Common myeloid progenitor, CD34-positive (primary cell): ENCODE measurements at places on chromosomes 6 and 20.

DNA sequence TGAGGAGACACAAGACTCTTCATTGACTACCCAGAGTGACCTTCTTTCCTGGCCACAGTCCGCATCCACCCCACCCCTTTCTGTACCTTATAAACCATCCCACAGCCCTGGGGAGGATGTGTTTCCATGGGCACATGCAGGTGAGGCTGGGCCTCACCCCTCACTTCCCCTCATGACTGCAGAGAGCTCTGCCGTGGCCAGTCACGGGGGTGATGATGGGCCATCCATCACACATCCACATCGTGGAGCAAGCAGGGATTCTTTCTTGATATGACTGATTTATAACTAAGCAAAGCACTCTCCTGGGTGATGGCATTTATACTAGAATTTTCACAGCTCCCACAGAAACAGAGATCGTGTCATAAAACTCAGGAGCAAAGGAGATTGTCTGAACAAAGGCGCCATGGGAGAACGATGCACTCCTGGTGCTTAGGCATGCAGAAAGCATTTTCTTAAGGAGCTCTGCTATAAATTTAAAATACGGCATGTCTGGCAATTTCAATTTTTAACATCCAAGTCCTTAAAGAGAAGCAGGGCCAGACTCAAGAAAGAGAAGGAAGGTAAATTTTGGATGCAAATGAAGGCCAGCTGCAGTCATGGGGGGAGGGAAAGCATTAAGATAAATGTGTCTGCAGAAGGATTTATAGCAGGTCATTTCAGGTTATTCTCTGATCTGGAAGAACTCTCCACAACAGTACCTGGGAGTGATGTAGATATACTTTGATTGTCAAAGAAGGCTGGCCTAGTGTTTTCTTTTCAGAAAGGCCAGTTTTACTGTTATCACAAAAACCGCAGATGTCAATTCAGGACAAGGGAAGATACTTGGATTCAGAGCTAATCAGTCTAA, 777.0 kb downstream of the C6orf118 start:
- DNase-seq: no peak

GRCh38 chr20:1854246-1854645, 41.0 kb upstream of the SIRPA start:
- no peak for DNase-seq

- no peak for DNase-seq
Measured at GRCh38 chr6:81777586-81778268, 25.2 kb upstream of the TENT5A start.

- DNase-seq: no peak
Measured at GRCh38 chr6:139858429-139858828, 484.0 kb upstream of the CITED2 start.

DNA sequence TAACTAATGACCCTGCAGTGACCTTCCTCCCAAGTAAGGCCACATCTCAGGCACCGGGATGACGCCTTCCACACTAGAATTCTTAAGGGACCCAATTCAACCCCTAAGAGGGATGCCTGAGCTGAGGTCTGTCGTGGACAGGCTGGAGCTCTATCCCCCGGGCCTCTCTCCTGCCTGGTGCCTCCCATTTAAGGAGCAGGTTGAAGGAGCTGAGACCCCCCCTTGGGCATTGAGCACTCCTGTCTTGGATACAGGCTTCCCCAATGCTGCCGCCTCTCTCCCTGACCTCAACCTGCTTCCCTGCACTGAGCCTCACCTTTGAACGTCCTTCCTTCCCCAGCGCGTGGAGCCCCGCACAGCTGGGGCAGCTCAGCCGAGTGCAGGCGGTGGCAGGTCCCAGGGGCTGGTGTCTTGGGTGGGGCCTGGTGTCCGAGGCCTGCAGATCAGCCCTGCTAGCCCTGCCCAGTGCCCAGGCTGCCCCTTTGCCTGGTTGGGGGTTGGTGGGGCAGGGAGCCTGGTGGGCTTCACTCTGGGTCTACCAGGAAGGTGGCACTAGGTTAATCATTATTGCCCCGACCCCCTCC, 19.9 kb upstream of the BHLHE23 start:
- no peak for DNase-seq
